ENCODE measurements at places on chromosomes 1 and 21.

- peaks cover 3% of the 10 kb centered on the region for H3K36me3 ChIP-seq
- H3K4me1 ChIP-seq = peaks cover 3% of the 10 kb centered on the region
- no peak overlapping the region for H3K4me3 ChIP-seq
- DNase-seq = no peak
- no peak overlapping the region for H3K27ac ChIP-seq
- H3K27me3 ChIP-seq = no peaks in the 10 kb centered on the region
Measured at GRCh38 chr21:43928222-43929125, 63.5 kb downstream of the AGPAT3 start.

GRCh38 chr1:11680270-11681070 lies 478 bp downstream of the MAD2L2 start:
- peak overlapping the region; percentile 42 for H3K27ac ChIP-seq
- peaks cover 2% of the 10 kb centered on the region for H3K27me3 ChIP-seq
- H3K4me1 ChIP-seq = peaks cover 11% of the 10 kb centered on the region
- H3K4me3 ChIP-seq = peak overlapping the region; percentile 82
- peaks cover 4% of the 10 kb centered on the region for H3K36me3 ChIP-seq

DNA sequence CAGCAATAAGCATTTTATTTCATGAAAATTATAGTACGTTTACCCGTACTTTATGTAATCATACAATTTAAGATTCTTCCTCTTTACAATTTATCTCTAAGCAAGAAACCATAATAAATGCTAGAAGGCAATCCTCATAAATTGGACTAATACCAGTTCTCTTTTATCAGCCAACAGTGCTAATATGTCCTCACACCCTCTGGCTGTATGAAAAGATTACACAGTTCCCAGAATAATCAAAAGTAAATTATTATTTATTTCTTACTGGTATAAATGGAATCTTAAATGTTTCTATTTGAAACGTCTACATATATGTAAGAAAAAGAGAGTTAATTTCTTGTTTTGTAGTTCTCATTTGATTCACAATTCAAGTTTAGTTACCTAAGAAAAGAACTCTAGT lies 3.1 kb upstream of the CDKN2C start:
- peaks cover 25% of the 10 kb centered on the region for H3K4me1 ChIP-seq
- peaks cover 11% of the 10 kb centered on the region for H3K27me3 ChIP-seq

GRCh38 chr21:38661889-38662568 lies 143.7 kb upstream of the ETS2 start:
- peaks cover 7% of the 10 kb centered on the region for H3K4me1 ChIP-seq
- no peak for DNase-seq
- no peak overlapping the region for H3K27ac ChIP-seq
- peaks cover 63% of the 10 kb centered on the region for H3K27me3 ChIP-seq
- H3K4me3 ChIP-seq = no peak overlapping the region

DNA sequence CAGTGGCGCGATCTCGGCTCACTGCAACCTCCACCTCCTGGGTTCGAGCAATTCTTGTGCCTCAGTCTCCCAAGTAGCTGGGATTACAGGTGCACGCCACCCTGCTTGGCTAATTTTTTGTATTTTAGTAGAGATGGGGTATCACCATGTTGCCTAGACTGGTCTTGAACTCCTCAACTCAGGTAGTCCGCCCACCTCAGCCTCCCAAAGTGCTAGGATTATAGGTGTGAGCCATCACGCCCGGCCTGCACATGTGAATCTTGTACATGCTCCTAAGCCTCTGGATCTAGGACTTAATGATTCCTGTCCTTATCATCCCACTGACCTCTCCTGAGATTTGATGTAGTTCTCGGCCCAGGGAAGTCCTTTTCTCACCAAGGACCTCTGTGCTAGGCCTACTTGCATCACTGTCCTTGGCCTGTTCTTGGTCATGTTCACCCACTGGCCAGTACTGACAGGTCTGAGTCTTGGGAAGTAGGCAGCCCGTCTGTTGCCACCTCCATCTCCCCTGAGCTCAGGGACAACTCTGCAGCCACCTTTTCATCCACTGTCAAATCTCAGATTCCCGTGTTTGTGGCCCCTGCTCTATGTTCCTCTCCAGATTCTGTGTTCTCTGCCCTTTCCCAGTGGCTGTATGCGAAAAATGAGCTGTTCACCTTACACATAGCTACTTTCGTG lies 9.4 kb downstream of the HYI start:
- no peak for DNase-seq
- no peaks in the 10 kb centered on the region for H3K27me3 ChIP-seq
- H3K36me3 ChIP-seq = peaks cover 15% of the 10 kb centered on the region
- no peak overlapping the region for H3K4me3 ChIP-seq

DNA sequence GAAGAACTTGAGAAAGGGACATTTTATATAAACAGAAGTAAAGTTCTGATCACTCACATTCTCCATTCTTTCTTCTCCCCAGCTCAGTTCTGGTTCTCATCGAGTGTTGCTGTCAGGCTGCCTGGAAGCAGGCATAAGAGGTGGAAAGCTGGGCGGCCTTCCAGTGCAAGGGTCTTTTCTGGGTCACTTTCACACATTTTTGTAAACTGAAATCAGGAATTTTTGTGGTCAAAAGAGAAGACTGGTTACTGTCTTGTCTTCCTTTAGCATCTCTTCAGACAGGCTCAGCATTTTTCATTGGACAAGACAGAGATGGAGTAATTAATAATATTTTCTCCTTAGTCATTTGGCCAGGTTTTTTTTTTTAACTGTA lies 93.7 kb downstream of the CTH start:
- H3K4me1 ChIP-seq = peaks cover 8% of the 10 kb centered on the region
- no peak overlapping the region for H3K4me3 ChIP-seq
- no peak for DNase-seq
- peaks cover 11% of the 10 kb centered on the region for H3K27me3 ChIP-seq

DNA sequence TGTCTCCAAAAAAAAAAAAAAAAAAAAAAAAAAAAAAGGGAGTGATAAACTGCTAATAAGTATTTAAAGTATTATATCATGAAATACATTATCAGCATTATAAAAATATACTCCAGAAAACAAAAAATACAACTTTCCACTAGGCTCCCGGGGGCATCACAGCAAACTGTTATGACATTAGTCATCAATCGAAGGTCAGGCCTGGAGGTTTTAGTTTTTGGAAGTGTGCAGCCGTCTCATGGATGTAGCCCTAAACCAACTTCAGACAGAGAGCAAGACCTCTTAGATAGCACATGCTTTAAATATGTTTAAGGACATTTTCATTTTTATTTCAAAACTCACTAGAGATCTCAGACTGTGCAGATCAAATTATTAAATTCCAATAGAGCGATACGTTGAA lies 106.3 kb downstream of the RERE start:
- peaks cover 3% of the 10 kb centered on the region for H3K36me3 ChIP-seq
- DNase-seq = no peak
- H3K4me3 ChIP-seq = no peak overlapping the region
- no peak overlapping the region for H3K27ac ChIP-seq

Data from activated CD4-positive, alpha-beta memory T cell treated with anti-CD3 and anti-CD28 coated beads for 36 hours (primary cell).